ENCODE measurements at places on chromosomes 6 and 20. TPM values are rescaled to one million over a fixed set of nuclear protein-coding genes. Genes with fewer than 3 reads are reported as not detected.

DNA sequence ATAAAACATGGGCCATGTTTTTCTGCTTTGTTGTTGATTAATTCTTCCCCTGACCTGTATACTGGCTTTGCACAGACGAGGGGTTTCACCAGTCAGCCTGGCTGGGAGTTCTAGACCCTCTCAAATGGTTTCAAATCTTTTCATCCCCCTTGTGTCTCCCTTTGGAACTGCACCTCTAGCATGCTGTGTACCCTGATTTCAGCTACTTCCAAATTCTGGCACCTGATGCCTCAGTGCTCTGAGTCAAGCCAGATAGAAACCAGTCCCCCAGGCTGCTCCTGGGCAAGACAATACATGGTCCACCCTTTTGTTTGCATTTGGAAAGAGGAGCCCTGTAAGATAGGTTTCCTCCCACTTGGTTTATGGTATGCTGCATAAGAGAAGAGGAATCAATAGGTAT is 290.2 kb downstream of the BTBD3 start:
- DNase-seq = no peak

DNA sequence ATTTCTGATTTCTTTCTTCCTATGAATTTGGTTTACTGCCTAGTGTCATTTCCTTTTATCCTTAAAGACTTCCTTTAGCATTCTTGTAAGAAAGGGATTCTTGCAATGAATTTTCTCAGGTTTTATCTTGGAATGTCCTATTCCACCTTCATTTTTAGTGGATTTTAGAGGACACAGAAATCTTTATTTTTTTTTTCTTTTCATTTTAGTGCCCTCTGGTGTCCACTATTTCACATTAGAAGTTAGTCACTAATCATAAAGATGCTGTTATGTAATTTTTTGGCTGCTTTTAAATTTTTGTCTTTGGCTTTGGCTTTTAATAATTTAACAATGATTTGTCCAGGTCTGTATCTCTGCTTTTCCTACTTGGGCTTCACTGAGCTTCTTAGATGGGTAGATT is 28.1 kb downstream of the LMBRD1 start:
- no peak for DNase-seq

GRCh38 chr6:14074476-14075094 is 43.0 kb upstream of the CD83 start:
- DNase-seq = no peak

DNA sequence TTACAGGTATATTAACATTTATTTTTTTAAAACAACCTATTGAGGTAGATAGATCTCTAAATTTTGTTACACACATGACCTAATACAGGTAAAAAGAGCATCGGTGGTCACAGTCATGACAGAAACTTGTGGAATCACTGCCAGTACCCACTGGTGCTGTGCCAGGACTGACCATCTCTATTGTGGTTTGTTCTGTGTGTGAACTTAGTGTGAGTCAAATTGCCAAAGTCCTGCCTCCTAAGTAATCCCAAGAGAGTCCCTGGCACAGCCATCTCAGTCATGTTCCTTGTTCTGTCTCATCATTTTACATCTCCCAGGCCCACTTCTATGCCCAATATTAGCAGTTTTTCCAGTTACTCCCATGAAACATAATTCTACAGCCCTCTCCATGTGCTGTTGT is 21.4 kb downstream of the GSTA2 start:
- DNase-seq = no peak

DNA sequence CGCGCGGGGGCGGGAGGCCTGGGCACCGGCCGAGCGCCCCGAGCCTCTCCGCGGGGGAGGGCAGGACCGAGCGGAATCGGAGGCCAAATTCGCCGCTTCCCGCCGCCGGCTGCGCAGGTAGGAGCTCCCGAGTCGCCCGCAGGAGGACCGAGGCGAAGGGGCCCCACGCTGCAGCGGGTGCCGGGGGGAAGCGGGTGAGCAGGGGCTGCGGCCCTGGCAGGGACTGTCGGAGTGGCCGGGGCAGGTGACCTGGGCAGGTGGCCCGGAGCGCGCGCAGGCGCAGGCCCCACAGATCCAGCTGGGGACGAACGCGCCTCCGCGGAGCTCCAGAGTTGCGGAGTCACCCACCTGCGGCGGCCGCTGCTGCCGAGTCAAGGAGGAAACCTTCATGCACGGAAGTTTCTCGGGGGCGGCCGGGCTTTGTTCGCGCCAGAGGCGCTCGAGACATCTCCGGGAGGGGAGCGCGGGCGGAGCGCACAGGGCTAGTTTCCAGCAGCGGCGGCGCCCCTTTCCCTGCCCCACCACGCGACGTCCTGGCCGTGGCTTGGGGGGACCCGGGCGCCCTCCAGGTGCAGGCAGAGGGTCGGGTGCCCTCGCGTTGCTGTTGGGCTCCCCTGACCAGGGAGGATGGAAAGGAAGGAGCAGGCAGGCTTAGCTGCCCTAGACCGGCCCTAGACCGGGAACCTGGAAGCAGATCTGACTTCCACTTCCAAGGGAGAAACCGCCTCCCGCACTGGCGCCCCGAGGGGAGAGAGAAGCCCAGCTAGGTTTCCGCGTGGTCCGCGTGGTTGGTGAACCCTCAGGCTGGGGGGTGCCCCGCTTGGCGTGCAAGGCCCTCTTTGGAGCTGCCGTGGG is 590 bp downstream of the SLCO4A1 start:
- DNase-seq = peak; percentile 53

- peak; percentile 37 for DNase-seq
Measured at GRCh38 chr20:9838035-9838377, 870 bp downstream of the PAK5 start.

- no peak for DNase-seq
Measured at GRCh38 chr6:1527073-1527457, 82.7 kb upstream of the FOXC1 start.

GRCh38 chr6:33754222-33754621 is 7.5 kb upstream of the IP6K3 start:
- DNase-seq = no peak

DNA sequence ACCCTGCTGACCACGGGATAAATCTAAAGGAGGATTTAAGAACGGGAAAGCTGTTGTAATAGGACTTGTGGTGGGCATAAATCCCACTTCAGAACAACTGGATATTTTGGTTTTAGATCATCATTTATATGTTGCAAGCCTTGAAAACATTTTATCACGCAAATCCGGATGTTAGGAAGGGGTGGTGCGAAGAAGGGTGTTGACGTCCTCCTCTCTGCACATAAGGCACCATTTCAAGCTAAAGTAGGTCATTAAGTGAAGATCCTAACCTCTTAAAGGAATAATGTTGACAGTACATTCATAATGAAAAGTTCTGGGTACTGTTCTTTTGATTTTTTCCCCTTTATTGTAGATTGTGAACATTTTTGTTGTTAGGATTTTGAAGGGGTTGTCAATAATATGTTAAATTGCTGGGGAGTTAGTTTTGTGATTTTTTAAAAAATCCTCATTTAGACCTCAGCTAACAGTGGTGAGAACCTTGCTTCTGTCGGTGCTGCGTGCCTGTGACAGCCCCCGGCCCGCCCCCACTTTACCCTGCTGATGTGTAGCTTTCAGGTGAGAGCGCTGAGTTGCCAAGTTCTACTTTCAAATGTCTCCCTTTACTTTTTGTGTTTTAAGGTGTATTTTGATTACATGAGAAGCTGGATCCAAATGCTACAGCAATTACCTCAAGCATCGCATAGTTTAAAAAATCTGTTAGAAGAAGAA is 88.8 kb downstream of the MAP3K4 start:
- no peak for DNase-seq

GRCh38 chr20:3775457-3776108 is 5.7 kb downstream of the SPEF1 start:
- DNase-seq = no peak

GRCh38 chr20:21682521-21682954 is 22.9 kb upstream of the PAX1 start:
- DNase-seq = peak; percentile 15

- no peak for DNase-seq
Measured at GRCh38 chr20:9270831-9271230, 201.9 kb downstream of the PLCB4 start.

GRCh38 chr6:89610149-89610642 is 28.4 kb downstream of the LYRM2 start:
- DNase-seq = no peak

DNA sequence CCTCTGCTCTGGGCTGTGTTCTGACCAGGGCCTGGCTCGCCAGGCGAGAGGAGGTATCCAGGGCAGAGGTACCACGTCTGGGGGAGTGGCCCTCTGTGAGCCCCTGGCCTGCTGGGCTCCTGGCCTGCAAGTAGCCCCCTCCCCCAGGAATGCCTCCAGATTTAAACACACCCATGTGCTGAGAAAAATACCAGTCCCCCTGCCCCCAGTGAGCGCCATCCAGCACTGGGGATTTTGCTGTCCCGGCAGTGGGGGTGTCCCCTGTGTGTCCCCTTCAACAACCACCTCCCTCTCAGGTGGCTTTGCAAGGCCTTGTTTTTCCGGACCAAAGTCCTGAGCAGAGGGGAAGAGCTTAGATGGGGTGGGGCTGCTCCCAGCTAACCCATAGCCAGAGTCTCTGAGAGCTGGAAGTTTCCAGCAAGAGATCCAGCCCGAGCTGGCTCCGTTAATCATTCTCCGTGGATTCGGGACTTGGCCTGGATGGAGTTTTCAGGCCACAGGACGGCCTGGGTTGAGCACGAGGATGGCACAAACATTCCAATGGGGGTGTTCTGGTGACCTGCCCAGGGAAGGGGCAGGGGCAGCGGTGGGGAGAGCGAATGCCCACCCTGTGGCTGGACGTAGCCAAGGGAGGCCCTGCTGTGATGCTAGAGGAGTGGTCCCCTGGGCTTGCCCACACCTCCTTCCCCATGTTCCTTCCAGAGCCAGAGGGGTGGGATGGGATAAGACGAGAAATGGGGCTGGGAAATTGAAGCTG is 29.0 kb downstream of the PCK1 start:
- DNase-seq = no peak

DNA sequence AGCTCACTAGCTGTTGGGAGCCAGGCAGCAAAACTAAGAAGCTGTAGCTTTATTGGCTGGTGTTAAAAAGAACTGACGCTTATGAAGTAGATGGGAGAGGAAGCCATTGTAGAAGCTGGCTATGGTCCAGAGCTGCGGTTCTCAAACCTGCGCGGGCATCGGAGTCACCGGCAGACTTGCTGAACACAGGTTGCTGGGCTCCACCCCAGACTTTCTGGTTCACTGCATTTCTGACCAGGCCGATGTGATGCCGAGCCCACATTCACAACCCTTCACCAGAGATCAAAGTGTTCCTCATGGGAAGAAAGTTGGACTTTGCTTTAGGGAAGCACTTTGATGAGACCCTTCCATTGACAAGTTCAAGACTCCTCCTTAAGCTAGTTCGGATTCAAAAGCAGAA is 231.6 kb downstream of the QKI start:
- no peak for DNase-seq

DNA sequence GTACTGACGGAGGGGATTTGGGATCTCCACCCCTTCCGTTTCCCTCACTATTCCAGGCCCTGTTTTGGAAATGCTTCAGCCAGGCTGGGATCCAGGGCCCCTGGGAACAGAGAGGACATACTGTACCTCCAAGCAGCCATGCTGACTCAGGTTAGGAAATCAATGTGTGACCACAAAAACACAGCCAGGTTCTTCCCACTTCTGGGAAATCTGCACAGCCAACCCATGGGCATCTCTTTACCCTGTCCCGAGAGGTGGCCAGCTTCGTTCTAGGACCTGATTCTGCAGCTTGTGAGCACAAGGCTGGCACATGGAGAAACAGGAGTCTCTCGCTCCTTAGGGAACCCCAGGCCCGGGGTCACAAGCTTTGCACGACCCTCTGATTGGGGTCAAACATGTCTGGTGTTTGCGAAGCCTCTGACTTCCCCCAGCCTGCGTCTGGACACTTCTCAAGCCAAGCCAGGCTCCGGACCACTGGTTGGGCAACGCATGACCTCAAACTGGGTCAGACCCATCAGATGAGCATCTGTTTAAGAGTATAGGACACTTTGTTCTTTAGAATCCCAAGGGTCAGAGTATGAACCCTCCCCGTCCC is 8.3 kb upstream of the TTPAL start:
- peak; percentile 24 for DNase-seq

DNA sequence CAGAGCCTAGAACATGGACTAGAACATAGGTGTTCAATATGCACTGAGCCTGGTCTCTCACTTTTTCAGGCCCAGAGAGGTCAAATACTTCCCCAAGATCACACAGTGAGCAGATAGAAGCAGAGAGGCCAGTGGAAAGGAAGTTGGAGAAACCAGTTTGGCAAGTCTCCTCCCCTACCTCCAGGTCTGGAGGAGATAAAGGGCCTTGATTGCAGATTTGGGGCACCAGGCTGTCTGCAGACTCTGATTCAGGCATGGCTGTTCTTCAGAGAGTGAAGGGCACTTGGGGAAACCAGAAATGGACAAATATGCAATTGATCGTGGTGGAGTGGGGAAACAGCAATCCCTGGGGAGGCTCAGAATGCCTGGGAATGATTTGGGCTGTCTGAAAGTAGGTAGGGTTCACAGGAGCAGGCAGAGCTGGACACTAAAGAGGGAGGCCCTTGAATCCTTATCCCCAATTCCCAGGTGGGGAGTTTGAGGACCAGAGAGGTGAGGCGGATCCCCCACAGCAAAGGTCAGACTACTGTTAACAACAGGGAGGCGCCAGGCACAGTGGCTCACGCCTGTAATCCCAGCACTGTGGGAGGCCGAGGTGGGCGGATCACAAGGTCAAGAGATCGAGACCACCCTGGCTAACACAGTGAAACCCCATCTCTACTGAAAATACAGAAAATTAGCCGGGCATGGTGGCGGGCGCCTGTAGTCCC is 2.3 kb downstream of the PEDS1 start:
- no peak for DNase-seq

DNA sequence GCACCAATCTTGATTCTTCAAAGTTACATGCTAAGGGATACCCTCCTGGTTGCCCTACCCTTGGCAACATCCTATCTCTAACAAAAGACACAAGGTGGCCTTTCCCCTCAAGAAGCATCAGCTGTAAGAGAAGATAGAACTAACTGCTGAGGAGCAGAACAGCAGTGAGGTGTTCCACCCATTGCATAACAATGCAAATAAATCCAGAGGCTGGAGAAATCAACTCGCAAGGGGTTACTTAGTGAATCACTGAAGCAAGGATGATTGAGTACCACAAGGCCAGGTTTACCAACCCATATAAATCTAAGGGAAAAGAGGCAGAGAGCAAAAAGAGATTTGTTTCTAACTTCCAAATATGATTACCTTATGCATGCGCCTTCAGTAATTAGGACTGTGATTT is 36.7 kb downstream of the F13A1 start:
- DNase-seq = no peak

- peak; percentile 33 for DNase-seq
Measured at GRCh38 chr6:56292505-56293181, 45.3 kb upstream of the COL21A1 start.

Gene PRR18
- total RNA-seq = 0.54 TPM

Gene PLTP
- 37.5 TPM for total RNA-seq

Gene SH3BGRL2
- total RNA-seq = 26.1 TPM

Gene TSBP1
- not detected for total RNA-seq

Gene C20orf141
- not detected for total RNA-seq

Gene PRKN
- 11.5 TPM for total RNA-seq

Gene PBOV1
- total RNA-seq = not detected

Measured in cerebellum (tissue), 4 donors.